K562 (cell line): ENCODE measurements at places on chromosomes 3 and 15. TPM values are rescaled to one million over a fixed set of nuclear protein-coding genes. Genes with fewer than 3 reads are reported as not detected.

GRCh38 chr15:89227425-89227824 lies 6.0 kb upstream of the RLBP1 start:
- no peak for DNase-seq

DNA sequence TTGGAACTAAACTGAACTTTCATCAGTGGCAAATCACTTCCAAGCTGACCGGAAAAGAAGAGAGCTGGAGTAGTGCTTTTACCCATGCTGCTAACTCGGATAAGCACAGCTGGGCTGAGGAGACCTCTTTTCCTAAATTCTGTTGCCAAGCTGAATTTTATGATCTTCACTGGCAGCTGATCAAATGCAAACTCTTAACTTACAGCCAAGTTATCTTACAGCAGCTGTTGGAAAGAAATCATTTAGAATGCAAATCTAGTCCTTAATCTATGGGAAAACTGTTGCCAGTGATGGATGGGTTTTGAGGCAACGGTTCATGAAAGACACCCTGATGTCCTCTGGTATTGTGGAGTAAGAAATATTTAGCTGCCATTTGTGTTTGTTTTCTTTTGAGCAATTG lies 216.5 kb downstream of the ZNF385D start:
- no peak for DNase-seq

GRCh38 chr3:113626503-113627371 lies 69.7 kb downstream of the USF3 start:
- DNase-seq: peak; percentile 36

- DNase-seq: no peak
Observed at GRCh38 chr3:151377768-151378385, 6.7 kb downstream of the P2RY12 start.

- no peak for DNase-seq
Observed at GRCh38 chr3:37891227-37891626, 29.5 kb downstream of the CTDSPL start.

DNA sequence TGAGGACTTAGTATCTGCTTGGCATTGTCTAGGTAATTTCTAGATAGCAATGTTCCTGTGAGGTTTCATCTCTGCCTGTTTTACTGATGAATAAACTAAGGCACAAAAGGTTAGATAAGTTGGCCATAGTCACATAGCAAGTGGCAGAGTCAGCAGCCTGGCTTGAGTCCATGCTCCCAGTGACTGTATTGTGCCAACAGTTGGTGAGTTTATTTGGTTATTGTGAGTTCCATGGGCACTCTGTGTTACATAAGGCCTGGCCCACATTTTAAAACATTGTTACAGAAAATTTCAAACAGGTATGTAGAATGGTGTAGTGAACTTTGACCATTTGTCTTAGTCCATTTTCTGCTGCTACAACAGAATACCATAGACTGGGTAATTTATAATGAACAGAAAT lies 15.2 kb downstream of the MCM2 start:
- no peak for DNase-seq

DNA sequence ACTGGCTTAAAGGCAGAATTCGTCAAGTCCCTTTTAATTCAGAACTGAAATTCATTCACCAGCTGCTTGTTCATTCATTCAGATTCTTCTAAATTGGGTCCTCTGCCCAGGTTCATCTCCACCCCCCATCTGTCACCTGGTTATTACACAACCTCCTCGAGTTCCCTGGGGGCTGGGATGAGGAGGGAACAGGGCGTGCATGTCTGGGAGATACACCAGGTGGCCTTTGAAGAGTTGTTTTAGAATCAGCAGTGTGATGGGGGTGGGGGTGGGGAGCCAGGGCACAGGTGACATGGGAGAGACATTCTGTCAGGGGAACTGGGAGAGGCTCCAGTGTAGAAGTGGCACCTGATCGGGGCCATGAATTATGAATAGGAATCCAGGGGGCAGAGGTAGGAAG lies 8.2 kb downstream of the SNX33 start:
- no peak for DNase-seq

GRCh38 chr3:128285967-128286321 lies 132.7 kb downstream of the EEFSEC start:
- DNase-seq: no peak

- no peak for DNase-seq
Observed at GRCh38 chr3:128748557-128748956, 22.6 kb downstream of the RAB7A start.

DNA sequence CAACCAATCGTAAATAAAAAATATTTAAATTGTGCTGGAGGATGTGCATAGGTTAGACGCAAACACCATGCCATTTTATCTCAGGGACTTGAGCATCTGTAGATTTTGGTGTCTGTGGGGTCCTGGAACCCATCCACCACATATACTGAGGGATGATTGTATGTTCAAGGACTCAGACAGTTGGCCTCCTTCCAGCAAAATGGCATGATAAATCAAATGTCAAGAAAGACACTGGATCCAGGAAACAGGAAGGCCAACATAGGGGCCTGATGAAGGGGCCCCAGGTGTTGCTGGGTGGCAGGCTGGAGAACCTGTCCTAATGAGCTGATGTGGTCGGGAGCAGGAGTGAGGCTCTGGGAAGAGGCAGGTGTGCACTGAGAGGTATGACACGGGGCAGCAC lies 289.5 kb downstream of the GABRG3 start:
- no peak for DNase-seq

GRCh38 chr15:56036546-56037067 lies 43.2 kb upstream of the NEDD4 start:
- DNase-seq: no peak

DNA sequence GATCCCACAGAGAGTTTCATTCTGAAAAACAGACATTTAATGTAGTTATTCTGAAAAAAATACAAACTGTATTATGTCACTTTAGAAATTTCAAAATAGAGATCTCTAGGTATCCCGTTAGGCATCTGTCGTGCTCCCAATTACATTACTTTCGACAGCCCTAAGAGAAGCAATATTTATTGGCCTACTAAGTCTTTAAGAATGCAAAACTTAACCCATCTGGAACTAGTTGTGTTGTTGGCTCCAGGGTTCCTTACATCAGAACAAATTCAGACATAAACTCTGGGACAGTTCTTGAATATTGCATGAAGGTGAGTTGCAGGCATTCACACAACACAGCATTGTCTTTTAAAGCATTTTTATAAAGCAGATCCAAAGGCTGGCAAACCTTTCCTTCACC lies 498.4 kb downstream of the FHIT start:
- no peak for DNase-seq

- no peak for DNase-seq
Observed at GRCh38 chr3:128436214-128436613, 30.5 kb downstream of the DNAJB8 start.

DNA sequence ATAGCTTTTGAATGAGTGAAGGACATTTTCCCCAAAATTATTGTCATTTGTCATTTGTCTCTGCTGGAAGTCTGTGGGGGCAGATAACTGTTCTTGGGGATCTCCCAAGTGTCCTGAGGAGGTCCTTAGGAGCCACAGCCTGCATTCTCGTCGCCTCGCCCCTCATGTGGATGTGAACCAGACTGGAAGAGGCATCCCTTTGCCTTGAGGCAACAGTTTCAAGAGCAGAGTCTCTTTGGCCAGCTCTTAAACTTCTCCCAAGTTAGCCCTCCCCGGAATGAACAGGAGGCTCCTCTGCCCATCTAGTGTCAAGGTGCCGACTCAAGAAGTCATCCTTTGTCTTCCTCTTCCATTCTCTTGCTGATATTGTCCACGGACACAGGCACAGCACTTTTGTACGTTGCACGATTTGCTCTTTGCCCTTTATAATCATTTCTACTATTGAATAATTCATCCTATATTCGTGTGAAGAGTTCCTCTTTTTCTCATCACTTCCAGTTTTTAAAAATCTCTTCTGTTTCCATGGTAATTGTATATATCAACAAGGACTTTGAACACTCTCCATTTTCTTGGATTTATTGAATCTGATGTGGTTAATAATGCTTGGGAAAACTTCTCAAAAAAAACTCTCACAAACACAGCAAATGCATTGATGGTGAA lies 40.8 kb upstream of the CD47 start:
- DNase-seq: no peak

DNA sequence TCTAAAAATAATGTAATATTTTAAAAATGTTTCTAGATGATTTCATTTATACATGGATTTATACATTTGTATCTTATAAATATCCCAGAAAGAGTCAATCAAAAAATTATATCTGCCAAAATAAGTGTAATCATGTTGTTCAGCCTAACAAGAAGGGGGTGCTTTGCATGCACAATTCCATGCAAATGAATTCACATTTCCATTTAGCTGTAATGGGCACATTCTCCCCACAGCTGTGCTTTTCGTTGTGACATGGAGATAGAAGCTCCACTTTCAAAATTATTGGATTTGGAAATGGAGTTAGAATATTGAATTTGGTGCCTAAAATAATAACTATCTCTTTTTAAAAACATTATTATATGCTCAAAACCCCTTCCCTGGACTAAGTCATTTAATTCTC lies 270.6 kb downstream of the PTPRG start:
- no peak for DNase-seq

- DNase-seq: no peak
Observed at GRCh38 chr3:183826448-183827250, 1.3 kb upstream of the MAP6D1 start.

DNA sequence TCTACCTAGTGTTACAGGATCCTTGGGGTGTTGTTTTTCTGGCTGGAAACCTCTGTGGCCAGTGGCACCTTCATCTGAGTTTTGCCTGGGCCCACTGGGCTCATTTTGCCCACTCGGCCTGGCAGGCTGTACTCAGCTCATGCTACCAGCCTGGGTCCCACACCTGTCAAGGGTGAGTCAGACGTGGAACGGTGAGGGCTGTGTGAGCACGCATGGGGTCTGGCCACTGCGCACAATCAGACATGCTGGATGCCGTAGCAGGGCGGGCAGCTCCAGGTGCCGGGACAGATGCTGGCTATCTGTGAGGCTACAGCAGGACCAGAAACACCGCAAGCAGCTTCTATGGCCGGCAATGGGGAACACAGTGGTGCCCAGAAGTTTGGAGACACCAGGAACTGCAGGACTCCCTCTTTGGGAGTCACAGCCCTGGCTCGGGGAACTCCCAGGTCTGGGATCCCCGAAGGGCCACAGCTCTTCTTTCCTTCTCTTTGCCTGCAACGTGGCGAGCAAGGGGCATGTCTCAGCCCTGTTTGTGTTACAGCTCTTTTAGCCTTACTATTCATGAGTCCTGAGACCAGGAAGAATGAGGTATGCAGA lies 35.9 kb upstream of the DNAJC13 start:
- DNase-seq: no peak

GRCh38 chr15:68436680-68437079 lies 4.7 kb upstream of the ITGA11 start:
- DNase-seq: no peak

DNA sequence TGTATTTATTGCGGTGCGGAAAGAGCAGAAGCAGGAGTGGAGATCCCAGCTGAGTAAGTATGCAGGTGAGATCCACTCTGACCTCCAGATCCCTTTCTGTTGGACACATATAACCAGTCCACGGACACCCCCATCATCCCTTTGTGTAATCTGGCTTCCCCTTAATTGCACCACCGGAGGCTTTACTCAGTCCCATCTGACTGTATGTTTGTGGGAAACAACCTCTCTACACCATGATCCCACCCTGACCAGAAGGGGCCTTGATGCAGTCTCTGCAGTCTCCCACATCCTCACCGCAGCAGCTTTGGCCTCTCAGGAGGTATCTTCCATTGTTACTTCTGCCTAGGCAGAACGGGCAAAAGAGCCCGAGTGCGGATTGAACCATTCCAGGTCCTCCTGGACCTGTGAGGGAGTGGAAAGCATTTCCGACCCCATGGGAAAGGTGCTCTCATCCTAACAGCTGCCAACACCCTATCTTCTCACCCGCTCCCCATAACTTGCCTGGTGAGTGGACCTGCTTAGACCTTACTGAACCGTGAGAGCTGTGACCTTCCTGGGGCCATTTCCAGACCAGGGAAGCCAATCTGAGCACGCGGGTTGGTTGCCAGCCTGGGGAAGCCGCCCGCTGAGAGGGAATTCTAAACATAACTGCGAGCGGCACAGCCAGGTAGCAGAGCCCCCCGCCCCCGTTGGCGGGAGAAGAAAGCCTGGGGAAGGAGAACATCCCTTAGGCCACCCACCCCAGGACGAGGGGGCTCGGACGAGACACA lies 1.1 kb downstream of the SLCO2A1 start:
- DNase-seq: no peak

- DNase-seq: no peak
Observed at GRCh38 chr3:160141485-160142185, 83.6 kb upstream of the C3orf80 start.

- no peak for DNase-seq
Observed at GRCh38 chr3:175428466-175428865, 569.3 kb downstream of the NAALADL2 start.

DNA sequence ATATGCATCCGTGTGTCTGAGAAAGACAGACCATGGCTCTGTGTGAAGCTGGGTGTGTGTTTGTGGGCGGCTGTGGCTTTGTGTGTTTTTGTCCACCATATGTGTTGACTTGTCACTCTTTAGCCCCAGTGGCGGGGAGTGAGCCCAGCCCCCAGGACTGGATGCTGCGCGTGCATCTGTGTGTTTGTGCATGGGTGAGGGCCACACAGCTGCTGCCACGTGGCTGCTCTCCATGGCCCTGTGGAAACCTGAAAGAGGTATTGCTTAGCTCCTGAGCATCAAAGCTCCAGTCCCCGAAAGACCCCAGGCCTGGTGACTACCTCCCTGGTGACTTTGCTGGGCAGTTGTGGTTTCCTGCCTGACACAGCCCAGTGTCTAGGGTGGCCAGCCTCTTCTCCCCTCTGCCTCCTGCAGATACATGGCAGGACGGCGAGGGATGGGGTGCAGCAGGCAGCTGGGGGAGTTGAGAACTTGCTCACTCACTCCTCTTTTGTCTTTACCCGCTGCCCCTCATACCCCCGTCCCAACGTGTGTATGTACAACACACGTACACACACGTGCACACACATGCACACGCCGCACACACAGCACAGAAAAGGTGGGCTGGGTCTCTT lies 6.5 kb downstream of the EPHB3 start:
- no peak for DNase-seq

GRCh38 chr3:25507811-25508210 lies 79.7 kb downstream of the RARB start:
- no peak for DNase-seq

- no peak for DNase-seq
Observed at GRCh38 chr3:11146773-11147660, 7.3 kb upstream of the HRH1 start.

DNA sequence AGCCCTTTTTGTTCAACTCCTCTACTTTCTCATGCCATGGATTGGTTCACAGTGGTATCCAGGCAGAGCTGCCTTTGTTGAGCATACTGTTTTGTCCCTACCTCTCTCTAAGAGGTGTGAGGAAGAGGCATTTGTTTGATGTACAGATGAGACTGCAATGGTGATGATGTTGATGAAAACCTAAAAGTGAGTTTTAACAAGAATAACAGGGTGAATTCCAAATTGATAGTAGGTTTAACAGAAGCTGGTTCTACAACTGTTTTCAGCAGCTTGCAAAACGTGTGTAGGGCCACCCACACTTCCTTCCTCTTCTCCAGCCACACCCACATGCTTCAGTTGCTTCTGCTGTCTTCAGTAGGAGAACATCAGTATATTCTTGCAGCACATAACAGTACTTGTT lies 10.2 kb downstream of the SNRK start:
- peak; percentile 13 for DNase-seq

RASL12 gene
- total RNA-seq: not detected in 2 replicates

HGD gene
- total RNA-seq: 0.51 TPM in 1 of 2 replicates, not detected in the other

NEK10 gene
- not detected in 2 replicates for total RNA-seq

RHCG gene
- total RNA-seq: not detected in 2 replicates

LRRC2 gene
- not detected in 2 replicates for total RNA-seq

AGBL1 gene
- total RNA-seq: not detected in 2 replicates

MYZAP gene
- not detected in 2 replicates for total RNA-seq

MINAR1 gene
- total RNA-seq: 0.72 and 0.89 TPM in 2 replicates

SCN5A gene
- 0.22 and 0.27 TPM in 2 replicates for total RNA-seq

ADAMTS17 gene
- total RNA-seq: 0.07 and 0.09 TPM in 2 replicates

ABI3BP gene
- total RNA-seq: 0.24 TPM in 1 of 2 replicates, not detected in the other

LYZL4 gene
- total RNA-seq: not detected in 2 replicates
